ENCODE measurements at places on chromosomes 16 and 17.
A peak's percentile ranks its signal among the peaks of the same experiment; 100 is the strongest.

GRCh38 chr16:77677129-77677528, 45.2 kb upstream of the NUDT7 start:
- no peak for DNase-seq

DNA sequence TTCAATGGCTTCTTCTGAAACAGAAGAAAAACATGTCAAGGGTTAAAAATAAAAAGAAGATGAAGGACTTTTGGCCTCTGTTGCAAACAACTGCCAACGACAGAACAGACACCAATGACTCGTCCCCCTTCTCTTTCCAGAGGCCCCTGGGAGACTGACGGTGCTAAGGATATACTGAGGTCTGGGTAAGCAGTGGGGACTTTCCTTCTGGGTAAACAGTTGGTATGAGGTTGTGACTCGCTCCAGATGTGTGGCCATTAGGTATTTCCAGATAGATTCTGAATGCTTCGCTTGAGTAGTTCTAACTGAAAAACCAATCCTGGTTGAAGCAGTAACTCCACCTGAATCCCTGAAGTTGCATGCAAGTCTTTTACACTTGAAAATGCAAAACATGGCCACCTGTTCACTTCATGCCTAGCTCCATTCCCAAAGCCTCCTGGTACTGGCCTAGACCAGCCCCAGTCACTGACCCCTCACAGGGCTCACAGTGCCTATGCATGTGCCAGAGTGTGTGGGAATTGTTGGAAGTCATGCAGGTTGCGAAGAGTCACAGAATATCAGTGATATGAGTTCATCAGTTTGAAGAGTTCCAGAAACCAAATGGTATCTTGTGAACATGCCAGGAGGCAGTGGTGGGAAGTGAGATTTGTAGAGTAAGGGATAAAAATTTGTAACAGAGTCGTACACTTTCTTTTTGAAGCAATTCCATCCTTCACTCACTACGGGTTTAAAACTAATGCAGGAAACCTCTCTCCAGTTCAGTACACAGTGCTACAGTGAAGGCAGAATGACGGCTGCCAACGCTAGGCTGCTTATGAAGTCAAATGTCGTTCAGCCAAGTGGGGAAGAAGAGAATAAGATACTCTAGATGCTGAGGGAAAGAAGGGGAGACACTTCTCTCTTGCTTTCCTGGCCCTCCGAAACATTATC, 217.8 kb downstream of the ZFHX3 start:
- no peak for DNase-seq

GRCh38 chr16:86224126-86224525, 286.2 kb upstream of the FOXF1 start:
- no peak for DNase-seq

DNA sequence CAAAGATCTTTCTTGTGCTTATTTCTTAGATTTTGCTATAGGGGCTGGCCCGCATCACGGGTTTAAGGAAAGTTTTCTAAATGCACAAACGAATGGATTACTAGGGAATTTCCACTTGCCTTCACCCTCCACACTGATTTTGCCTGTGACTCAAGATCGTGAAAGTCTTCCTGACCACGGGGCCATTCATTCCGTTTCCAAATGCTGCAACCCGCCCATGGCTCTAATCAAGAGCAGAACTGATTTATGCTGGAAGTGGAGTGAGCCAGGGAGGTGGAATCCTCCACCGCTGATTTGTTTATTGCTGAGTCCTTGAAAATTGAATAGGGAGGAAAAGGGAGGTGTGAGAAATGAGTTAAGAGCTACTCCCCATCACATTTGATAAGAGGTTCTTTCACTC, 52.4 kb downstream of the CA10 start:
- DNase-seq, result no peak

DNA sequence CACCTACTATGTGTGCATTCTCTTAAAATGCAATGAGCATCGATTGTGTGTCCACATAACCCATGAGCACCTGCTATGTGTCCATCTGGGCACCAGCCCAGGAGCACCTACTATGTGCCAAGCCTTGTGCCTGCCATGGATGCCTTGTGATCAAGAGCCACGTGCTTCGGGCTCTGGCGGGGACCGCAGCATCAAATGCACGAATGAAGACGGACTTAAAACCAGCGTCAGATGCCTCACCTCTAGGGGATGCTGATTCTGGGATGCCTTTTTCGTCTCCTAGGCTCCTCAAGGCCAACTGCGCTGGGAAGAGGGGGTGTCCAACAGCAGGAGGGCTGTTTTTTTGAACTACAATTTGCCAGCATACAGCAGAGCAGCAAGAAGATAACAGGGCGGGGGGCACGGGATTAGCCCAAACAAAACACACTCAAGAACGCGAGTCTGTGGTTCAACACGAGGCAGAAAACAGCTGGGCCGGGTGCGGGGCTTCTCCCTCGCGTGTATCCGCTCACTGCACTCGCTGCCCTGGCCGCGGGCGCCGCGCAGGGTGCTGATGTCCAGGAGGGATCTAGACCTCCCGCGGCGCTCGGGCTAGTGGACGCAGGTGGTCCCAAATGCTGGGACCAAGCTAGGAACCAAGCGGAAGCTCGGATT, 1.2 kb upstream of the GLIS2 start:
- no peak for DNase-seq

GRCh38 chr16:67399749-67400704, 6.7 kb upstream of the TPPP3 start:
- DNase-seq, result no peak

DNA sequence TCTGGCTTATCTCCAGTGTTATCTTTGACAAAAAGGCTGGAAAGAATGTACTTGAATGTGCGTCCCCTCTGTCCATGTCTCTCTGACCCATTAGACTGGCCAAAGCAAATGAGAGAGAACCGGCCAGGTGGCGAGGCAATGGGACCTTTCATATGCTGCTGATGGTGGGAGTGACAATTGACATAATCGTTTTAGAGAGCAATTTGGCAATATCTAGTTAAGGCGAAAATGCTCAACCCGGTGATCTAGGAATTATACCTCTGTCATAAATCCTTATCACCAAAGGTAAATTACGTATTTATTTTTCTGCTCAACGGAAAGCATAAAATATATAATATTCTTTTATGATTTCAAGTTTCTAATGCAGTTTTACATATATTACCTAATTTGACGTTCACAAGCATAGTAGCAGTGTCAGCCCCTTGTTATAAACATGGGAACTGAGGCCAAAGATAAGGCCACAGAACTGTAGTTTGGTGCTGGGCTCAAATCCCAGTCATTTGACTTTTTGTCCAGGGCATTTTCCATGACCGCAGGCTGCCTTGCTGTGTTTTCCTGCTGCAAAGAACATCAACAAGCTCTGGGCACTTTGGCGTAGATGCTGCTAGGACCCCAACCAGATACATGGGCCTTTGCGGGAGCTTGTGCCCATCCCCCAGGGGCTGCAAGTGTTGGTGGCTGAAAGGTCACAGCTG, 14.7 kb upstream of the SDK2 start:
- DNase-seq, result no peak

DNA sequence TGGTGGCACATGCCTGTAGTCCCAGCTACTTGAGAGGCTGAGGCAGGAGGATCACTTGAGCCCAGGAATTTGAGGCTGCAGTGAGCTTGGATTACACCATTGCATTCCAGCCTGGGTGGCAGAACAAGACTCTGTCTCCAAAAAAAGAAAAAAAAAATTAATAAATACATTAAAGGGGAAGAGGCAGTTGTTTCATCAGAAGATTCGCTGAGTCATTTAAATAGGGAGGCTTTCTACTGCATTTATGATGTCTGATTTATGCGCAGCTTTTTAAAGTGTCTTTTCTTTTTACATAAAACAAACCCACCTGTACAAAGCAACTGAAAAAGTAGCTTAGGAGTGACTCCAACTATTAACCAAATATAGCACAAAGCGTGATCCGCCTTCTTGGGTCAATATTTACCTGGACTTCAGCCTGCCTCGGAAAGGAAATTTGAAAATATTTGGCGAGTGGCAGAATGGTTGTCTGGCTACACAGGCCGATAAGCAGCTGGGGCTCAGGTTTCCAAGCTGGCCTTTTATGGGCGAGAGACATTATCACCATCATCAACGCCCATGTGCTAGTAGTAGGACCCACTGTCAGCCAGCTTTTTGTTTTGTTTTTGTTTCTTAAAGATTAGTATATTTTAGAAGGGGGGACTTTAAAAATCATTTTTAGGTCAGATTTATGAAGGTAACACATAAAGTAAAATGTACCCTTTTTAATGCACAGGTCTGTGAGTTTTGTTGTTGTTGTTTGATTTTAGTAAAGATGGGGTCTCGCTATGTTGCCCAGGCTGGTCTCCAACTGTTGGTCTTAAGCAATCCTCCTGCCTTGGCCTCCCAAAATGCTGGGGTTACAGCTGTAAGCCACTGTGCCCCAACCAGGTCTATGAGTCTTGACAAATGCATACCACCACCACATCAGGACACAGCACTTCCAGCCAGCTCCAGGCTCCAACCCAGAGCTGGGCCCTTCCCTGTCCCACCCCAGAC, 42.5 kb upstream of the RASD1 start:
- no peak for DNase-seq

- peak; percentile 74 for DNase-seq
Measured at GRCh38 chr16:57795431-57795878, 6.8 kb downstream of the KIFC3 start.

Measured in dorsolateral prefrontal cortex (tissue), 122 donors.